CD8-positive, alpha-beta memory T cell (primary cell): ENCODE measurements at places on chromosomes 2 and 18. TPM values are rescaled to one million over a fixed set of nuclear protein-coding genes. Genes with fewer than 3 reads are reported as not detected.

- no peaks in the 10 kb centered on the region for H3K4me1 ChIP-seq
- H3K27me3 ChIP-seq = no peaks in the 10 kb centered on the region
- no peak for DNase-seq
- no peaks in the 10 kb centered on the region for H3K36me3 ChIP-seq
These were observed 188.6 kb downstream of the LRP1B start for GRCh38 chr2:141942006-141942789.

DNA sequence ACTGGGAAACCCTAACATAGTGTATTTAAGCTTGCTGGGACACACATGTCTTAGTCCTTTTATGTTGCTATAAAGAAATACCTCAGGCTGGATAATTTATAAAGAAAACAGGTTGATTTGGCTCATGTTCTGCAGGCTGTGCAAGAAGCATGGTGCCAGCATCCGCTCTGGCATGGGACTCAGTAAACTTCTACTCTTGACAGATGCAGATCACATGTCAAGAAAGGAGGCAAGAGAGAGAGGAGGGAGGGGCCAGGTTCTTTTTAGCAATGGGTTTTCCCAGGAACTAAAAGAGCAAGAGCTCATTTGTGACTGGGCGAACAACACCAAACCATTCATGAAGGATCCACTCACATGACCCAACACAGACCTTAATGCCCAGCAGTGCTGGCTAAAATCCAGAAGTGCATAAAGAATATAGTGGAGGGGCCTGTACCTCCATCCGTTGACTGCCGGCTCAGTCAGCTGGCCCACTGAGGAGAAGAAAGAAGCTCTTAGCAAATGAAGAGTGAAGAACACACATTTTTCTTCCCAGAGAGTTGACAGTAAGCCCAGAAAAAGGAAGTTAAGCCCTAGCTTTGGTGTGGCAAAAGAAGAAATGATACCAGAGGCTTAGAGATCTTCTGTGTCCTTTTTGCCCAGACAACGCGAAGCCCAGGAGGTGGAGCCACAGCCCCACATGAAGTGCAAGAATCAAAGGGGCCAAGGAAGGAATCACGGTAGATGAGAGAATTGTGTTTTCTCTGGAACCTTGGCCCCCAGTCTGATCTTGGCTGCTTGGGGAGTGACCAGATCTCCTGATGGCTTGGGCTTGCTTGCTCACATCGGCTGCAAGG lies 183.5 kb upstream of the FAM98A start:
- H3K36me3 ChIP-seq = no peaks in the 10 kb centered on the region
- no peak overlapping the region for H3K4me3 ChIP-seq
- H3K4me1 ChIP-seq = no peaks in the 10 kb centered on the region
- DNase-seq = no peak
- H3K27ac ChIP-seq = no peak overlapping the region
- no peaks in the 10 kb centered on the region for H3K27me3 ChIP-seq

DNA sequence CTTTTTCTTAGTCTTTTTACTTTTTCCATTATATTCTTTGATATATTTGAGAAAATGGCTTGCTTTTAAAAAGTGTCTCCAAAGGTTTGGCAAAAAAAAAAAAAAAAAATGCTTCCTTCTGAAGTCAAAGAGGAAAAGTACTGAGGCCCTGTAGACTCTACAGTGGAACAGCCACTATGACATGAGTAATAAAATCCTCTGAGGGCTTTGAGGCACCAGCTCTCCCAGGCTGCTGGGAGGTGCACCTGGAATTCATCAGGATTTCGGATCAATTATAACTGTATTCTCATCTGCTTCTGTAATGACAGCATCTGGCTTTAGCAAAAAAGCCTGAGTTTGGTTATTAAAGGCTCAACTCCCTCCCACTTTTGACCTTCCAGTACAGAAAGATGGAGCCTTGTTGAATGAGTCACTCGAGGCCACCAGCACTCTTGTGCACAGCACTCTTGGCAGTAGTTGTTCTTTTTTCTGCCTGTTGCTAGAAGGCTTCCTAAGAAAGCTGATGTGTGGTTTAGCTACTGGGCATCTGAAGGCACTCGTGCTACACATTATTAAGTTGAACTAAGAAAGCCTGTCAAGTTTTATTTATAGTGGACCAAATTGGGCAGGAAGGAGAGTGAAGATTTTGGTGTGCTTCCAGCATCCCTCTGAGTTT lies 131.3 kb downstream of the PRPF40A start:
- no peak for DNase-seq
- no peaks in the 10 kb centered on the region for H3K27me3 ChIP-seq
- no peak overlapping the region for H3K27ac ChIP-seq

- no peaks in the 10 kb centered on the region for H3K36me3 ChIP-seq
- H3K4me3 ChIP-seq = no peak overlapping the region
These were observed 595.9 kb upstream of the LRRTM4 start for GRCh38 chr2:78118037-78118436.

Gene NEDD4L
- total RNA-seq = 4.1 TPM

Gene TNP1
- not detected for total RNA-seq
